ENCODE measurements at places on chromosomes 2 and 18.

GRCh38 chr2:166167449-166167848 lies 39.6 kb upstream of the SCN1A start:
- no peak for DNase-seq

DNA sequence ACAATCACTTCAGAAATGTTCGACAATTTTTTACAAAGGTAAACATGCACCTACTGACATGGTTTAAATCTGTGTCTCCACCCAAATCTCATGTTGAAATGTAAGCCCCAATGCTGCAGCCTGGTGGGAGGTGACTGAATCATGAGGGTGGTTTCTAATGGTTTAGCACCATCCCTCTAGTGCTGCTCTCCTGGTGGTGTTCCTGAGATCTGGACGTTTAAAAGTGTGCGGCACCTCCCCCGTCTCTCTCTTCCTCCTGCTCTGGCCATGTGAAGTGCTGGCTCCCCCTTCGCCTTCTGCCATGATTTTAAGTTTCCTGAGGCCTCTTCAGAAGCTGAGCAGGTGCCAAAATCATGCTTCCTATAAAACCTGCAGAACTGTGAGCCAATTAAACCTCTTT lies 28.3 kb downstream of the MAP3K2 start:
- DNase-seq = no peak

DNA sequence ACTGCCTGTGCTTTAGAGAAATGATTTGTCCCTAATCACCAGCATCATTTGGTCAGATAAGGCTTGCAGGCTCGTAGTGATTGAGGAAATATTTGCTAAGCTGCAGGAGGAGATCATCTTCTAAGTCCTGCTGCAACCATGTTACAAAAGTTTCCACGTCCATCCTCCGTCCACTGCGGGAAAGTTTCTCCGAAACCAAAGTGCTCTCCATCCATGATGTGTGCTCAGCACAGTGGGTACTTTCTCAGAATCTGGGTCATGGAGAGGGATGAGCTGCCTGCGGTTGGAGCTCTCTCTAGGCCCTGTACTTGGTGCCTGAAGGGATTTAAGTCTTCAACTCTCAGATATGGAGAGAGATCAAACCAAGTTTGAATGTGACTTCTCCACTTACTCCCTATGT lies 39.3 kb downstream of the IL1RL2 start:
- DNase-seq = no peak

DNA sequence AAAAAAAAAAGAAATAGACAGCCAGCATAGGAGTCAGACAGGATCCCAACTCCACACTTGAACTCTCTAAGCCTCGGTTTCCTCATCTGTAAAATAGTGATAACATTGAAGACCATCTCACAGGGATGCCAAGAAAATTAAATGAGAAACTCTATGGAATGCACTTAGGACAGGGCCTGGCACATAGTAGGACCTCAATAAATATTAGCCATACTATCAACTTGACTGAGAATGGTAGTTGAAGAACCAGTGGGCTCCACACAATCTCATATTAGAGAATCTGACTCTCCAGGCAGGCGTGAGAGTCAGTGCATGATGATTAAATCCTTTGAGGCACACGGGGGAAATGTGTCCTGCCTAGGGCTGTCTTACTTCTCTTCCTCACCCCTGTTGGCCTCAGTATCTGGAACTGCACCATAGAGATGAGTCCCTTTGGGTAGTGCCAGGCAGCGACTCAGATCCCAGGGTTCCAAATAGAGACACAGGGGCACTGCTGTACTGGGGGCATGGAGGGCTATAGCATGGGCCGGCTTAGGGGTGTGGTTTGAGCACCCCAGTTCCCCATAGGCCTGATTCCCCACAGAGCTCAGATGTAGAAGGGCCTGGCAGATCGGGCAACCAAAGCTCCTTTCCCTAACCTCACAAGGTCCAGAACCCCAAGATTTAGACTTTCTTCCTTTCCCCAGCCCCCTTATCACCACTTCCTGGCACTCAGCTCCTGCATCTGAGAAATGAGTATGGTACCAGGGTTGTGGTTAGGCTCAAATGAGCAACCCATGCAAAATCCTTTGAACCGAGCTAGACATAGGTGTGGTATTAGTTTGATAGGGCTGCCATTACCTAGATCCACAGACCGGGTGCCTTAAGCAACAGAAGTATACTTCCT lies 51.3 kb upstream of the CAB39 start:
- DNase-seq = peak; percentile 95

Data from activated CD4-positive, alpha-beta T cell treated with anti-CD3 and anti-CD28 coated beads, Interleukin-2, Interleukin-6, amounts not matched to agents 100 ng/mL and 50 ng/mL, durations not matched to agents 16 hours and 8 hours (primary cell).